Right lung (tissue), 10 donors: ENCODE measurements at places on chromosomes 16 and 17. TPM values are rescaled to one million over a fixed set of nuclear protein-coding genes. Genes with fewer than 3 reads are reported as not detected.

GRCh38 chr16:73058616-73059409, 10.9 kb upstream of the ZFHX3 start:
- DNase-seq, result peak; percentile 72

GRCh38 chr17:51541215-51541614, 280.9 kb downstream of the UTP18 start:
- DNase-seq, result no peak

GRCh38 chr16:55917373-55918160, 42.4 kb upstream of the CES5A start:
- DNase-seq, result no peak

DNA sequence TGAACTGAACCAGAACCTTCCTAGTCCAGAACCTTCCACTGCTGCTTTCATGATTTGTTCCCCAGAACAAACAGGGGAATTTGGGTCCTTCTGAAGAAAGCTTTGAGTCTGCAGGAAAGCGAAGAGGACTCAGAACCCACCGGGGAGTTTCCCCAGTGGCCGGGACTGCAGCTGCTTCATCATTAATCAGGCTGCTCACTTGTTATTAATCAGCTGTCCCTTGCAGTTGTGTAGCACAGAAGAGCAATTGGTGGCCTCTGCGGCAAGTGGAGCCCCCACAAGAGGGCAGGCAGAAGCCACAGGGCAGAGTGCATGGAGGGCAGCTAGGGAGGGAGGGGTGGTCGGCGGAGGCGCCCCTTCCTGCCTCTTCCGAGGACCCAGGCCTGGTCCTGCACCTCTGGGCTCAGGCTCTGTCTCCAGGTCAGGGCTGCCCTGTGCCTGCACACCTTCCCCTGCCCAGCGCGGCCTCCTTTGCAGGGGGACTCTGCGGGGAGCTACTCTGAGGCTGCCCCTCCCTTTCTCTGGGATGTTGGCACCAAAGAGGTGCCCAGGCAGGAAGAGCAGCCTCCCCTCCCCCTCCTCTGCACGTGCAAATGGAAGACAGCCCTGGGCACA, 6.9 kb downstream of the CCL17 start:
- DNase-seq, result no peak

GRCh38 chr16:66662445-66663194, 33.9 kb downstream of the CMTM4 start:
- DNase-seq, result no peak

DNA sequence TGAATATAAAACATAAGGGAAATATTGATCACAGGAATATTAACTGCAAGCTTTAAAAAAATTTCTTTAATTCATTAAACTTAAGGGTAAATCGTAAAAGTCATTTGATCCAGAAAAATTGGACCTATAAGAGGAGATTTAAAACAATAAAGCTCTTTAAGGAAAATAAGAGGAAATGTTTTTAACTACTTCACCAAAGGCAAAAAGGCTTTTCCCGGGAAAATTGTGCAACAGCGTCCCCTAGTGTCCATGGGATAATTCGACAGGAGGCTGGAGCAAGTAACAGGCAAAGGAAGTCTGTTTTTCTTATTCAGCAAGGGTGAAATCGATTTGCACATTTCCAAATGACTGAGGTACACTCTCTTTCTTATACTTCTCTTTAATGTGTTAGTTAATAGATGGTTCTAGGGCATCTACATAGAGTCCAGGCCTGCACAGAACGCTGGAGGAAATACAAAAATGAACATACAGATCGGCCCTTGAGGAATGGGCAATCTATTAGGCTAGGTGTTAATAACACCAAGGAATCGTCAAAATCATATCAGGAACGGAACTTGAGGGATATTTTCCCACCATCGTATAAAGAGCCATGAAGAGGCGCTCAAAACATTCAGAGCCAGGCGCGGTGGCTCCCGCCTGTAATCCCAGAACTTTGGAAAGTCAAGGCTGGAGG, 61.4 kb downstream of the ZNF18 start:
- peak; percentile 21 for DNase-seq

DNA sequence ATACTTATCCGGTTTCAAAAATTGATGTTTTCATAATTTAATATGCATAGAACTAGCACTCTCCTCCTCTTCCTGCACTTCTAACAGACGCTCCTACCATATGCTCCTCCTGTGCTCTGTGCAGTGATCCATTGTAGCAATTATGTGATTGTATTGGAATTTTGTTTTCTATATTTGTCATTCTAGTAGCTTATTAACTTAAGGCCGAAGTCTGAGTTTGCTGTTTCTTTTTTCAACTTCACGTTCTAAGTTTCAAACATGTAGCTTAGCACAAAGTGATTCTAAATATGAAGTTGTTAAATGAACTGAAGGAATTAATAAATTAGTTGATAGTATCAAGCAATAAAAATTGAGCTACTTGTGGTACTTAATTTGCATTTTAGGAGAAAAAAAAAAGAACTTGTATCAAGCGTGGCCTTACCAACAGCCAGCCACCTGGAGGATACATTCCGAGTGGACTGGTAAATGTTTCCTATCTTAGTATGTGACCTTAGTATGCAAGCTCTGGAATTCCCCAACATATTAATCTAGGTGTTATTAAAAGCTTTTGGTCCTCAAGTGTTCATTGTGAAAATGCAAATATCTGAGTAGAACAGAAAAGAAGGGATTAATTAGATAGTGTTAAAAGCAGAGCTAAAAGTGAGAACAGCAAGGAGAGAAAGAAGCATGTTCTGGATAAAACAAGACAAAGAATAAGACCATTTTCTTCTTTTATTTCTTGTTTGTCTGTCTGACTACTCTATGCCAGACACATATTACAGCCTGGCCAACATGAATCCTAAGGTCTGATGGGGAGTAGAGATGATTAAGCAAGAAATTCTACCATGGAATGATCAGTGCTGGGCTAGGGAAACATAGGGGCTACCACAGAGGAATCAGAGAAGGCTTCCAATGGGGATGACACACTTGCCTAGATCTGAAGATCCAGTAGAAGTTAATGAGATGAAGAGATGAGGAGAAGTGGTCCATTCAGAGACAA, 290.4 kb upstream of the MON1B start:
- no peak for DNase-seq

- no peak for DNase-seq
Measured at GRCh38 chr17:66655861-66656260, 179.1 kb upstream of the CACNG5 start.

- no peak for DNase-seq
Measured at GRCh38 chr16:19153876-19154275, 14.2 kb upstream of the SYT17 start.

DNA sequence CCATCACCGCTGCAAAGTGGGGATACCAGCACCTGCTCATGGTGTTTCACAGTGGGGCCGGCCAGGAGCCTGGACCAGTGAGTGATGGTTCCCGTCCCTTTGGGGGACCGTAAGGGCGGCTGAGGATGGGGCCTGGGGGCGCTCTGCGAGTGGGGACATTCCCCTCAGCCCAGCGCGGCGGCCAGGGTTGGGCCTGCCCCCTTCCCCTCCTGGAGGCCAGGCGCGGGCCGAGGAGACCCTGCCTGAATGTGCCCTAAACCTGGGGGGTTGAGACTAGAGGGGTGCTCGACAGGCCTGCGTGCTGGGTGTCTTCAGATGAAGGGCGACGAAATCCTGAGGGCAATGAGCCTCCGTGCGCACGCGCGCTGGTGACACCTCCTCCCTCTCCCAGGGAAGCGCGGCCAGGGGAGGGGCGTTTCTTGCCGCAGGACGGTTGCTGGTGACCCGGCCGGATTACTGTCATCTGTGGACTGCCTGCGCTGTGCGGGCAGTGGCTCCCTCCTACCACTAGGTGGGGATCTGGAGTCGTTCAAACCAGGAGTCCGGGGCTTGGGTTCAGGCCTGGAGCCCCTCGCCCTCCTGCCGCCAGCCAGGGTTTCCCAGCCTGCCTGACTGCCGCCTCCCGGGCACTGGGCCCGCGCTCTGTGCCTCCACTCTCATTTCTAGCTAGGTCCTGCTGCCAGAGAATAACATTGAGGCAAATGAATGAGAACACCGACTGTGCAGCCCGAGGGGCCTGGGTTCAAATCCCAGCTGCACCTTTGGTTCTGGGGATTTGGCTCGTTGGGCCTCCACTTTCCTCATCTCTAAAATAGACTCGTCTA, 17.1 kb downstream of the TBX2 start:
- DNase-seq, result peak; percentile 91

DNA sequence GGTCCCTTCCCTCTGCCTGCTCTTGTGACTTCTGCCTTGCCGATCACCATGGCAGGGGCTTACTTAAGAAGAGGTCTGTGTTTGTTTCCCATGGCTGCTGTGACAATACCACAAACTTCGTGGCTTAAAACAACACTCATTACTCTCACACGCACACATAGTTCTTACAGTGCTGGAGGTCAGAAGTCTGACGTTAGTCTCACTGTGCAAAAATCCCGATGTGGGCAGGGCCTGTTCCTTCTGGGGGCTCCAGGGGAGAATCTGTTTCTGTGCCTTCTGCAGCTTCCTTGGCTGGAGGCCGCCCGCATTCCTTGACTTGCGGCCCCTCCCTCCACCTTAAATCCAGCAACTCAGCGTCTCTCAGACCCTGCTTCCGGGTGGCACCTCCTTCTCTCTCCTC, 249.2 kb upstream of the GSE1 start:
- no peak for DNase-seq

GRCh38 chr16:74896389-74897370, 88.2 kb downstream of the WDR59 start:
- DNase-seq, result no peak

DNA sequence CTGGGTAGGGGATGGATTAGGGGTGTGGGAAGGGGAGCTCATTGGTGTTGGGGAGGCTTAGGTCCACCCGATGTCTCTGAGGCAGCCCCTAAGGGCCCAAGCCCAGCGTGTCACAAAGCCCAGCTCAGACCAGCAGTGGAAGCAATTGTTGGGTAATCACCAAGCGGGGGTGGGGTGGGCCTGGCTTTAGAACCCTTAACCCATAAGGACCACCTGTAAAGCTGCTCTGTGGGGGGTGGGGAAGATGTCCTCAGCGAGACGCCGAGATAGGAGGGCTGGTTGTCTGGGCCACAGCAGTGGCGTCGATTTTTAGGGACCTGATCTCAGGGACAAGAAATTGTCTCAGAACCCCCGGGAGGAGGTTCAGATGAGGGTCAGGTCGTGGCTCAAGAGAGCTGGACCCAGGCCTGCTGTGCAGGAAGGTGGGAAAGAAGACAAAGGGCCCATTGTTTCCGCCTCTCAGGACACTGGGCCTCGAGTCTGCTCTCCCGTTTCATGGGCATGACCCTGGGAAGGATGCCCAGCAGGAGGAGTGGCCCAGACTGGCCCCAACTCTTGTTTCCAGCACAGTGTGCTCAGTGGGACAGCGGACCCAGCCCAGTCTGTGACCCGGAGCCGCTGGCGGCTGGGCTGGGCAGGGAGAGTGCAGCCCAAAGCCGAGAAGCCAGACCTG, 15.9 kb downstream of the ST6GALNAC2 start:
- no peak for DNase-seq

DNA sequence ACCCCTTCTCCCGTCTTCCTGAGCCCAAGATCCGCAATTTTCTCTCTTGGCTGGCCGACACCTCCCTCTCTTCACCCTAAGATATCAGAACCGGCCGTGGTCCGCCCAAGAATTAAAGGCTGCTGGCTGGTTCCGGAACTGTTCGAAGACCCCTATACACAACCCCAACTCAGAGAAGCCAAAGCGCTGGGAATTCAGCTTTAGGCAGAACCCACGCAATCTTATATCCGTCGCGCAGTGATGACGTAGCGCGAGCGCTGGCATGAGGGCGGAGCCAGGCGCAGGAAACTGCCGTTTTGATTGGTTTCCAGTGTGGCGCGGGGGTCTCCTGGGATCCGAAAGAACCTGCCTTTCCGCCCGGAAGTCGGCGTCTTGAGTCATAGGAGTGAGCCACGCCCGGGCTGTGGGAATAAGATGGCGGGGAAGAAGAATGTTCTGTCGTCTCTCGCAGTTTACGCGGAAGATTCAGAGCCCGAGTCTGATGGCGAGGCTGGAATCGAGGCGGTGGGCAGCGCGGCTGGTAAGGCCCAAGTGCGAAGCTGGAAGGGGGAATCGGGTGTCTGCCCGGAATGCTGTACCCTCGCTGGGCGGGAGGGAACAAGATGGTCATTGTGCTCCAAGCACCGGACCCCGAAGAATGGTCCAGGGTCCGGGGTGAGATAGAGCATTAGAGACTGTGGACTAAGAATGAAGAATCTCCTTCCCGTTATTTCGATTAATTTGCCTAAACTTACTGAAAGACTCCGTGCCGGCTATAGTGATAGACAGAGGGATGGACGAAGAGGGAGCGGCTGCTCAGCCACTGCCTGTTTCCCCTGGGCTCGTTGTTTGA, at the start of the genes RECQL5 and SAP30BP:
Gene RECQL5 (minus strand): TSS at position 196 of the 832 bp plus-strand sequence. CDS start 597 bp downstream, outside the sequence.
Gene SAP30BP (plus strand): TSS at position 380 of the 832 bp plus-strand sequence. CDS start 35 bp downstream, at position 415.
- DNase-seq, result peak; percentile 98

DNA sequence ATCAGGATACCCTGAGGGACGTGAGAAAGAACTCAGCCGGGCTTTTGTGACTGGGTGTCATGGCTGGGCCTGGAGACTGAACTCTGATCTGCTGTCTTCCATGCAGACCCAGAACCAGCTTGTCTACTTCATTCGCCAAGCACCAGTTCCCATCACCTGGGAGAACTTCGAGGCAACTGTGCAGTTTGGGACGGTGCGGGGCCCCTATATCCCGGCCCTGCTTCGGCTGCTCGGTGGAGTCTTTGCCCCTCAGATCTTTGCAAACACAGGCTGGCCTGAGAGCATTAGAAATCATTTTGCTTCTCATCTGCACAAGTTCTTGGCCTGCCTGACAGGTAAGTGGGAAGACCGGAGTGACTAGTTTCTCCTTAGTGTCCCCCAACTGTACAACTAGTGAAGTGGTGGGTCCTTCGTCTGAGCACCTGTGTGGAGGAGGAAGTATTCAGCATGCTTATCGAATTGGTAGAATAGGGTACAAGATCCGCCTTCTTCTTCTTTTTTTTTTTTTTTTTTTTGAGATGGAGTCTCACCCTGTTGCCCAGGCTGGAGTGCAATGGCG, 15.5 kb downstream of the DNAH2 start:
- peak; percentile 46 for DNase-seq

- peak; percentile 95 for DNase-seq
Measured at GRCh38 chr17:78933959-78934568, 8.9 kb upstream of the TIMP2 start.

DNA sequence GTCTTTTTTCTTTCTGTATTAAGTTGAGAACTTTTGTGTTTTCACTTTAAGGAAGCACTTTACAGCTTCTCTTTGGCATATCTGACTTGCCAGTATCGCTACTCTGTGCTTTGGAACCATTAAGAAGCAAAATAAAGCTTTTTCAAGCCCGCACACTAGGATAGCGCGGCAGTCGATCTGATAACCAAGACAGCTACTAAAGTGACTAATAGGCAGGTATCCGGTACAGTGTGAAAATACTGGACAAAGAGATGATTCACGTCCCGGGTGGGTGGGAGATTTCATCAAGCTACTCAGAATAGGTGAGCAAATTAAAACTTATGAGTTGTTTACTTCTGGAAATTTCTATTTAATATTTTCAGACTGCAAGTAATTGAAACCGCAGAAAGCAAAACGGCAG, 53.8 kb downstream of the SHISA6 start:
- no peak for DNase-seq

- no peak for DNase-seq
Measured at GRCh38 chr16:66167564-66168291, 198.8 kb upstream of the CDH5 start.

- DNase-seq, result no peak
Measured at GRCh38 chr17:31888124-31888523, 13.4 kb downstream of the UTP6 start.

- DNase-seq, result peak; percentile 87
Measured at GRCh38 chr17:38464723-38465390, 36.6 kb downstream of the ARHGAP23 start.

GRCh38 chr16:57143149-57143921, 42.5 kb downstream of the PSME3IP1 start:
- DNase-seq, result no peak

Gene EPOP
- polyA plus RNA-seq, result 2.1 TPM

Gene C17orf107
- polyA plus RNA-seq, result 0.85 TPM

Gene CCL4L2
- 2.1 TPM for polyA plus RNA-seq

Gene ETV4
- 16.7 TPM for polyA plus RNA-seq

Gene ARSG
- polyA plus RNA-seq, result 3.4 TPM

Gene DNAJA3
- 36.1 TPM for polyA plus RNA-seq

Gene MEOX1
- 0.25 TPM for polyA plus RNA-seq

Gene ALDOC
- 21.6 TPM for polyA plus RNA-seq

Gene SPEM3
- not detected for polyA plus RNA-seq
